ENCODE measurements at places on chromosomes 7 and 10. TPM values are rescaled to one million over a fixed set of nuclear protein-coding genes. Genes with fewer than 3 reads are reported as not detected.

Gene UNC5B
- 45.7 TPM for total RNA-seq

DNA sequence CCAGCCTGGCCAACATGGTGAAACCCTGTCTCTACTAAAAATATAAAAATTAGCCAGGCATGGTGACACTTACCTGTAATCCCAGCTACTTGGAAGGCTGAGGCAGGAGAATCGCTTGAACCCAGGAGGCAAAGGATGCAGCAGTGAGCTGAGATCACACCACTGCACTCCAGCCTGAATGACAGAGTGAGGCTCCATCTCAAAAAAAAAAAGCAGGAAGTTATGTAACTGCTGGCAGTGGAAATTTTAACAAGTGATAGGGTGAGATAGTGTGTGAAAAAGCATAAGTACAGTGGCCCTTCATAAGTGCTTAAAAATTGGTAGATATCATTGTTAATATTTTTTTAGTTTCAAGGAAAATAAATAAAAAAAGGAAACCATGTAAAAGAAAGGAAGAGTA is 12.3 kb downstream of the AKR1C3 start:
- DNase-seq: no peak

DNA sequence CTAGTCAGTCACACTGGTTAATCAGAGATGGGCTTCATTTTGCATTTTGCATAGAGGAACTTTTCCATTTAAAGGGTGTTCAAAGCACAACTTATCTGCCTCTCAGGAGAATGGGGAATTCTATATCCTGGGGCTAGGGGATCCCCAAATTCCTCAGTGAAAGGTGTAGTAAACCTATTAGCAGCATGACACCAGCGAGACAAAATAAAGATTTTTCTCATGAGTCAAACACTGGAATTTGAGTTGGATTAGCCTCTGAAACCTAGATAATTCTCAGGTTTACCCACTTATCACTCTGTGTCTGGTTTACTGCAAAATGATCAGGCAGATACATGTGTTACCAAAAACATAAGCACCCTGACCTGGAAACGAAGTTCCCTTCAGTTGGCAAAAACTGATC is 2.1 kb downstream of the AFAP1L2 start:
- DNase-seq: no peak

DNA sequence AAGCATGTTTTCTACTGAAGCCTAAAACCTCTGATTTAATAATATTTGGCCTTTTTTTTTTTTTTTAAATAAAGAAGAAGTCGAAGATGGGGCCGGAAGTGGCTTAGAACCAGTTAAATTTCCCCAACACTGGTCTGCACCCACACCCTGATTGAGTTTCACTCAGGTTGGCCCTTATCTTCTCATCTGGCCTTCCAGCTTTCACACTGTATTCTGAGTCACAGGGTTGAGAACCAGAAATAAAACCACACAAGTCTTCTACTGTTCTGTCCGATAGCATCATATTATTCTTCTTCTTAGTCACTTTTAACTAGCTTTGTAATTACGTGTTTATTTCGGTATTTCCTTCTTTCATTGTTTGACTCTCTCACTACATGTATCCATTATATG is 9.9 kb downstream of the ZNF365 start:
- DNase-seq: no peak

DNA sequence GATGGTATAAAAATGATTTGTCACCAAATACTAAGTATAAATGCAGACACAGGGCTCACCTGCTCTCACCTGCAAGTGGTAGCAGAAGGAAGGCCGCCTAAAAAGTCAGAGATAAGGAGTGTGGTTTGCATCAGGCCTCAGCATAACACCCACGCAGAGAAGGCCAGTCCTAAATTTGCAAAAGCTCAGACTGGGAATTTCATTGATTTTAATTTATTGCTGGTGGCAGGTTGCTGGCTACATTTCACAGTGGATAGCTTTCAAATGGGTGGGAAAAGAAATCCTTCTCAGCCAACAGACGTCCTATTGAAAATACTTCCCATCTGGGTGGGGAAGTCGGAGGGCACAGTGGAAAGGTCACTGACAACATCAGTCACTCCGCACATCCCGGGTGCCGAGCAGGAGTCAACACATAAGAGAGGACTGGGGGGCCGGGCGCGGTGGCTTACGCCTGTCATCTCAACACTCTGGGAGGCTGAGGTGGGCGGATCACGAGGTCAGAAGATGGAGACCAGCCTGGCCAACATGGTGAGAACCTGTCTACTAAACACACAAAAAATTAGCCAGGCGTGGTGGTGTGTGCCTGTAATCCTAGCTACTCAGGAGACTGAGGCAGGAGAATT is 561.8 kb upstream of the MKI67 start:
- no peak for DNase-seq

DNA sequence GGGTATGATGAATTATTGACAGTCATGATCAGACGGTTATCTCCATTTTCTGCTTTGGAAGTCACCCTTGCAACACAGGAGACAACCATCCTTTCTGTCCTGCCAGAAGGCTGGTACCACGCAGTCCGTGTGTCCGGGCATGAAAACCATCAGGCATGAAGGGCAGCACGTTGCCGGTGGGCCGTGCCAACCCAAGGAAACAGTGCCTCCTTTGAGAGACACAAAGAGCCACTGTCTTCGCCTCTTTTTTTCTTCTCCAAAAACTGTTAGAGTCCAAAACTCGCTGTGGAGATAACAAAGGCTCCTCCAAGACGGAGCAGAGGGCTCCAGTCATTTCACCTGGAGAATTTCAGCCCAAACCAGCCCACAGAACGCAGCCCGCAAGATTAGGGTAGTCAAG is 60.4 kb upstream of the ARHGAP21 start:
- no peak for DNase-seq

- DNase-seq: no peak
These were observed 4.0 kb upstream of the PDGFA start for GRCh38 chr7:523347-524336.

- DNase-seq: no peak
These were observed 73.0 kb upstream of the LRRC4 start for GRCh38 chr7:128104108-128104742.
